ENCODE measurements at places on chromosomes 2 and 18.

DNA sequence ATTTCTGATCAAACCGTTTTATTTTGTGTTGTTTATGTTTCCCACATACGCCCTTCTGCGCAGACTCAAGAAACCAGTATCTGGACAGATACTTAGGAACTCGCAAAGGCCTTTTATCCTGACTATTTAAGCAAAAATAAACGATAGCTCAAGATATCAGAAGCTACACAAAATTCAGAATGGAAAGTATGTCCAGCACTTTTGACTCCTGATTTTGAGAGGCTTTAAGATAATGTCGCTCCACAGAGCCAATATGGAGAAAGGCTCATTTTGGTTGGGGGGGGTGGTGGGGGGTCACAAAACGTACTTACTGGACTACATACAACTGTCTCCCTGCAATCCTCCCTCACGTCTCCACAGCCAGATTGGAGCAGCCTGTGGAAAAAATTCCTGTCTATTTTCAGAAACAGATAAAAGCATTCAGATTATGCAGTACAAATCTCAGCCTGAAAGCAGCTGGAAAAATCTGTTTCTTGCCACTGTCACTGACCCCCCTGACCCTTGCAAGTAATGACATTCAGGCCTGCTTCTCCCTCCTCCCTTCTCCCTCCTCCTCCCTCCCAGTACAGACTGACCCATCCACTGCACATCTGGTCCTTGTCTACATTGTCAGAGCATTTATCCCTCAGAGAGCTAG, 34.9 kb upstream of the LCLAT1 start:
- DNase-seq = no peak

- DNase-seq = no peak
These were observed 81.3 kb downstream of the CDH2 start for GRCh38 chr18:28095631-28096030.

DNA sequence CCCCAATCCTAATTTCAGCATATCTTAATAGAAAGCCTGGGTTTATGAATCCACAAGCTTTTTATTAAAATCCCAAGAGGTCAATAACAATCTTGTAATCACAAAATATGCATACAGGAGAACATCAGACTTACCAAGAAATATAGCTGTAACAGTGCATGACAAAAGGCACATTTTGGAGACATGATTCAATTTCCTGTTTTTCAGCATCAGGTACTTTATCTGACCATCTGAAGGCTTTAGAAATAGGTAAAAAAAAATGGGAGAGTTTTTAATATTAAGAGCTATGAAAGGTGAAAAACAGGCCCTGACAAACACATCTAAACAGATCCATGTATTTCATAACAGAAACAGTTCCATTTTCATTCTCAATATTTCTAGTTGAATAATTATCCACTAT, 89.9 kb upstream of the EFEMP1 start:
- no peak for DNase-seq

DNA sequence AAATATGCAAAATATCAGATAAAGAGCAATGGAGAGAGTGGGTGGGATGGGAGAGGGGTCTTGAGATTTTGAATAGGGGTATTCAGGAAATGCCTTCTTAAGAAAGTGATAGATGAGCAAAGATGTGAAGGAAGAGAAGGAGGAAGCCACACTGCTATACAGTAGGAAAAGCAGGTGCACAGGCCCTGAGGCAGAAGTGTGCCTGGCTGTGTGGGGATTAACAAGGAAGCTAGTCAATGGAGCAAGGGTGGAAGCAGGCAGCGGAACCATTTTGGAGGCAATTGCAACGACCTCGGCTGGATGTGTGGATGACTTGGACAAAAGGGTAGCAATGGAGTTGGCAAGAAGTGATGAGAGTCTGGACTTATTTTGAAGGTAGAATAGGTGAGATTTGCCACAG, 11.0 kb upstream of the CNGA3 start:
- DNase-seq = no peak

DNA sequence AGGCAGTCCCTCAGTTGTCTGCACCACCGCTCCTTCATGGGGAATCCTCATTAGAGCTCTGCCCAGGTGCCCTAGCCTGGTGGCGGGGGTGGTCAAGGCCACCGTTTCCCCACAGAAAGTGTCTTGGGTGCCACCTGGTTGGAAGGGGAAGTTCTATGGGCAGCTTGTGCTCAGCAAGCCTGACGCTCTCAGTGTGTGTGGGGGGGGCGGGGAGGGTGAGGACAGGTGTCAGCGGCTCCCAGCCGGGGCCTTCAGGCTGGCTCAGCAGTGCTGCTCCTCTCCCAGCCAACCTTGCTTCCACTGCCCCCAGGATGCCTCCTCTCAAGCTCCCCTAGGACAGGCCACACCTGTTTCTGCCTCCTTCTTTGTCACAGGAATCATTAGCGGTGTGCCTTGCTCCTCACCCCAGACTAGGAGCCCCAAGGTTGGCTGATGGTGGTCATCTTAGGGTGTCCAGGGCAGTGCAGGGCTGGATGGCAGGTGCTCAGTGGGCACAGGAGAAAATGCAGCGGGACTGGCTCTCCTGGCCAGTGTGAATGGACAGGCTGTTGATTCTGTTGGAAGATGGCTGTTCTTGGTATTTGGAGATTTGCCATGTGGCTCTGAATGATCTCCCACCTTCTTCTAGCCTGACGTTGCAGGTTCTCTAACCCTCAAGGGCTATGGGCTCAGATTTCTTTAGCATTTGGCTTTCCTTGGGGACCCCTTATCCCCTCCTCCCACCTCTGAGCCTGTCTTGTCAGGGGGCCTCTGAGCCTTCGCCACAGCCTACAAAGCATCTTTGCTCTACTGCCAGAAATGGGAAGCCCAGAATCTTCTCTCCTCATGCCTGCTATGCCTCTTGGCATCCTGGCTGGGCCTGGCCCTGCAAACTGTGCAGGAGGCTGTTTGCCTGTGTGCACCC, 185.8 kb upstream of the HS6ST1 start:
- no peak for DNase-seq

GRCh38 chr2:219638948-219639755, 11.7 kb downstream of the SLC4A3 start:
- DNase-seq = no peak

DNA sequence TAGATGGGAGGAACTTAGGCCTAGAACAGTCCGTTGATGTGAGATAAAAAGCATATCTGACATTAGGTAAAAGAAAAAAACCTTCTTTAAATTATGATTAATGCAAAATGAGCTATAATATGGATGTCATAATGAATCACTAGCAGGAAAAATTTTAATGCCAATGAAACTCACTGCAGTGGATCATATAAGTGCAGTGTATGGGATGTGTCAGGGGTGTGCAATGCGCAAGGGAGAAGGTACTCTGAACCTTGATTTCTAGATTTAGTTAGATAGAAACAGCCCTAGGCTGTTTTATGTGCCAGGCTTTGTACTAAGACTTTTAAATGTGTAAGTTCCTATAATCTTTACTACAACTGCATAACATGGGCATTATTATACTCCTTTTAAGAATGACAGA, 50.4 kb upstream of the NXPH2 start:
- DNase-seq = no peak

DNA sequence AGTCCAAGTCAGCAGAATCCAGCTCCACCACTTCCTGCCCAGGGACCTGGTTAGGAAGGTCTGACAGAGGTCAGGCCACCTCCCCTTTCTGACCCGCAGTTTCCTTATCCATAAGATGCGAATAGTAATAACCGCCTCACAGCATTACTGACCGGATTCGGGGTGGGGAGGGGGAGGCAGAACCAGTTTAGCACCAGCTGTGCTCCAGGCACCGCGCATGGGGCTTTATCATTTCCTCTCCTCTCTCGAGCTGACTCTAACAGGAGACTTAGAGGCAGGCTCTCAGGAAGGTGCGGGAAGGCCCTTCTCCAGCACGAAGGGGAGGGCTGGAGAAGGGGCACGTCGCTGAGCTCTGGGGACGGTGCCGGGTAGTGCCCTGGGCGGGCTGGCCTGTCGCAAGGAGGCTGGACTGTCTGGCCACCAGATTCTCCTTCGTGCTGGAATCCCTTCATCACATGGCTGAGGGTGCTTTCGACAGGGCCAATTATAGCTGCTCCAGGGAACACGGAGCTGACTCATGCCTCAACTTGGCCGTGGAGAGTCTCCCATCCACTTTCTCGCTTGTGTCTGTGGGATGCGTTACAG, 5.7 kb downstream of the EHD3 start:
- DNase-seq = no peak

GRCh38 chr2:192029089-192029488, 165.6 kb downstream of the TMEFF2 start:
- DNase-seq = no peak

DNA sequence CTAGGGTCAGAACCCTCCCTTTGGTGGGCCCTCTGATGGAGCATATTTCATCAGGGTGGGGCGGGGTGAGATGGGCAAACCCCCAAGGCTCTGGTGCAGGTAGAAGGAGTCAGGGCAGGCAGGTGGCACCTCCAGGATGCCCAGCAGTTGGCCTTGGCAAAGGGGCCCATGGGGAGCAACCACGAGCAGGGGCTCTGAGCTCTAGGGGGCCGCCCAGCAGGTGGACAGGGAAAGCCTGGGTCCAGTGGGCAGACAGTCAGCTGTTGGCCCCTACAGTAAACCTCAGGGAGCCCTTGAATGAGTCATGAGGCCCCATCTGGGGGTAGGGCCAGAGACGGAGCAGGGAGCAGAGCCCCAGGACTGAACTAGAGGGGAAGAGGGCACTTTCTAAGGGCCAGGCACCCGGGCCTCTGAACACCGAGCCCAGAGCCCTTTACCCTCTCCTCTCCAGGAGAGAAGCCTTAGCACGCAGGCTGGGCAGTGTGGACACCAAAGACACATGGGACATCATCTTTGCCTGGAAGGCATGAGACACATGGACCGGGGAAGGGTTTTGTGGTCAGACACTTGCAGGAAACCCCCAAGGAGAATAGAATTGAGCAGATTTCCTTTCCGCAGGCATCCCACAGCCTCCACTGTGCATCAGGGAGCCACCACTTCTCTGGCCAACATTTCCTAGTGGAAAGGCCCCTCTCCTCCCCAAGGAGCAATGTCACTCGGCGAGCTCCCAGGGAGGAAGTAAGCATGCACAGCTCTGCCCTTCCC, 257.3 kb downstream of the GLI2 start:
- no peak for DNase-seq

DNA sequence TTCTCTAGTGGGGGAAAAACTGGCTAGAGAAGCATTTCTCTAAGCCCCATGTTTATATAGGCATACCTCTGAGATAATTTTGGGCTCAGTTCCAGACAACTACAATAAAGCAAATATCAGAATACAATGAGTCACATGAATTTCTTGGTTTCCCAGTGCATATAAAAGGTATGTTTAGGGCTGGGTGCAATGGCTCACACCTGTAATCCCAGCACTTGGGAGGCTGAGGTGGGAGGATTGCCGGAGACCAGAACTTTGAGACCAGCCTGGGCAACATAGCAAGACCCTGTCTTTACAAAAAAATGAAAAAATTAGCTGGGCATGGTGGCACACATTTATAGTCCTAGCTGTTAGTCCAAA, 22.2 kb downstream of the TSN start:
- DNase-seq = no peak

GRCh38 chr2:9268301-9269080, 61.9 kb downstream of the ASAP2 start:
- no peak for DNase-seq

- DNase-seq = no peak
These were observed 25.7 kb downstream of the RHOB start for GRCh38 chr2:20472569-20472968.

GRCh38 chr2:201148434-201148990, 32.5 kb downstream of the CFLAR start:
- no peak for DNase-seq

GRCh38 chr2:215328066-215328465, 16.2 kb downstream of the ATIC start:
- DNase-seq = no peak

DNA sequence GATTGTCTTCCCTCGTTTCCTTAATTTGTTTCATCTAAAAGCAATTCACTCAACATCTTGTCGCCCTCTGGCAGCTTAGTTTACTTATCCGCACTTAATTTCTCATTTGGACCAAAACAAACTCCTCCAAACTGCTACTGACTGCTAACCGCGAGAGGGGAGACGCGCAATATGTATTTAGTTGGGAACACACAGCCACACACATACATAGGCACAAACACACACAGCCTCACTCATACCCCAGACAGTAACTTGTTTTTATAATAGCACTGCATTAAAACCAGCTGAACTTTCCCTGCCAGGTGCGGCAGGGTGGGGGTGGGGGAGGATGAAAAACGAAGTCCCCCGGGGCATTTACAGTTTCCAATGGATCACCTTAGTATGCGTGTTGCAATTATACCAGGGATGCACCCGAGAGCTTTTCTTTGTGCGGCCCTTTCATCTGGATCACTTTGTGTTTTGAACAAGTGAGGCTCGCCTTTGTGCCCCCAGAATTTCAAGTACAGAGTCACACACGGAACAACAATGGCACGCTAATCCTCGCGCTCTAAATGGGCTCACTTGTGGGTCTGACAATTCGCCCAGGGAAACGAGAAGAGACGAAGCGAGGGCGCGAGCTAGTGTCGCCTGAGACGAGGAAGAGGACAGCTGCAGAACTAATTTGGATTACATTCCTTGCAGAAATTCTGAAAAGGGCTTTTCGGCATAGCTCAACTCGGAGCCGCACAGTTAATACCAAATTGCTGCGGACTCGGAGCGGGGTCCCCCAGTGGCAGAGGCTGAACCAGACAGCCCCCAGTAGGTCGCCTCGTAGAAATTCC, 2.4 kb downstream of the ERBB4 start:
- no peak for DNase-seq

GRCh38 chr2:67393237-67393636, 3.9 kb upstream of the ETAA1 start:
- DNase-seq = no peak

- no peak for DNase-seq
These were observed 756.5 kb upstream of the LRRTM1 start for GRCh38 chr2:81061016-81061415.

DNA sequence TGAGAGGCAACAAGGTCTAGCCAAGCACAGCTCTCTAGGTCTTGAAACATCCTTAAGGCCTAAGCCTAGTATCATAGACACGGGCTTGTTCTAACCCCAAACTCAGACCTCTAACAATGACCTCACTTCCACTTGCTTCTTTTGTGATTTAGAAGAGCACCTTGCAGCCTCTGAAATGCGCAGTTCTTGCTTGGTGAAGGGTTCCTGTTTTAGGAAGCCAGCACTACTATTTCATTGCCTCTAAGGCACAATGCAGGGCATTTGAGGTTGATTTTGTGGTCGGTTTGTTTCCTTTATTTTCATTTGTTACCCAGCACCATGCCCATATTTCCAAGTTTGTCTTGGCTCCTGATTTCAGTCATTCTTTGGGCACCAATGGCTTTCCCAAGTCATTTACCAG, 117.0 kb upstream of the CYP1B1 start:
- no peak for DNase-seq
